ENCODE measurements at places on chromosomes 1 and 21.

- no peak for DNase-seq
Observed at GRCh38 chr1:92762355-92762754, 22.6 kb downstream of the EVI5 start.

GRCh38 chr1:230938924-230939368 is 39.7 kb downstream of the TTC13 start:
- no peak for DNase-seq

GRCh38 chr1:236281198-236281653 is 532 bp downstream of the ERO1B start:
- DNase-seq = peak; percentile 18

DNA sequence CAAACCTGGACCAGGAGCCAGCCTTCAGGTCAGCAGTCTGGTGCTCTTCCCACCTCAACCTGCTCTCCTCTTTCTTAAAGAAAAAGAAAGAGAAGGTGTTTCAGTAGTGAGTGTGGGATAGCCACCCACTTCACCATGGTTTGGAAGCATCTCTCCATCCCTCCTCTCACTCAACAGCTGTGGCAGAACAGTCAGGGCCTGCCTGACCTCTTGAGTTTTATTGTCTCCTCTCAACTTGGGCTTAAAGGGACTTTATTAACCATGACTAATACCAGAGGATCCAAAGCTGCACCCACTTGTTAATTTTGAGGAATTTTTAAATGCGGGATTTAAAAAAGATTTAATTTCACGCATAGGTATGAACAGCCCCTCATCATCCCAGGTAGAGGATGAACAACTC is 570 bp upstream of the VASH2 start:
- no peak for DNase-seq

DNA sequence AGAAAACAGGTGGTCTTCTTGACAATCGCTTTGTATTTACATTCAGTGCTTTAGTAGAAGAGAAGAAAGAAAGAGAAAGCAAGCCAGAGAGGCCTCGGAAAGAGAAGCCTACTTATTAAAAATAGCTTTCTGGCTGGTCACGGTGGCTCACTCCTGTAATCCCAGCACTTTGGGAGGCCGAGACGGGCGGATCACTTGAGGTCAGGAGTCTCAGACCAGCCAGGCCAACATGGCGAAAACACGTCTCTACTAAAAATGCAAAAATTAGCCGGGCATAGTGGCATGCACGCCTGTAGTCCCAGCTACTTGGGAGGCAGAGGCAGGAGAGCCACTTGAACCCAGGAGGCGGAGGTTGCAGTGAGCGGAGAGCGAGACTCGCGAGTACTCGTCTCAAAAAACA is 1.8 kb upstream of the SLC19A2 start:
- DNase-seq = no peak

DNA sequence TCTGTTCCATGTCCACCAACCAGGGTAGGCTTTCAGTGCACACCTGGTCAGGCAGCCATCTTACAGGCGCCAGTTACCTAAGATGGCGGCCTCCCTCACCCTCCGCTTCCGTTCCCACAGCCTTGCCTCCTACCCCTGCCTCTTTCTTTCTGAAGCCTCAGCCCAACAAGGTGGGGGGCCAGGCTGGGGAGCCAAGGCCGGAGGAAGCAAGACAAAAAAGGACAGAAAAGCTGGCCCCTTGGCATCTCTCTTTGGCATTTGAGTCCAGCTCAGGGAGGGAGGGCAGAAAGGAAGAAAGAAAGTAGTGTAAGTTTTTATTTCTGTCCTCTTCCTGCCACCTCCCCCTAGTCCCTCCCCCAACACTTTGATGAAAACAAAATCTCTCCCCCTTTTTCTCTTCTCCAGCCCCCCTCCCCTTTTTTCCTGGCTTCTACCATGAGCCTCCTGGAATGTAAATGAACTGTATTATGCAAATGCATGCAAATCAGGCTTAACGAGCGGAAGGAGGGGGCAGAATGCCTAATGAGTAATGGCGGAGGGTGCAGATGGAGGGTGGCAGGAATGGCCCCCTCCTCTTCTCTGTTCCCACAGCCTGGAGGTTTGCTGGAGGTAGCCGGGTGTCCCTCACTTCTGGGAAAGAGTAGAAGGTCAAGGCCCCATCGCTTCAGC is 43.8 kb downstream of the RHBG start:
- no peak for DNase-seq

- DNase-seq = no peak
Observed at GRCh38 chr1:72060466-72061245, 221.7 kb downstream of the NEGR1 start.

GRCh38 chr1:237042892-237043576 is 1.1 kb downstream of the RYR2 start:
- DNase-seq = no peak

GRCh38 chr1:94873520-94874351 is 53.2 kb downstream of the CNN3 start:
- DNase-seq = no peak

- DNase-seq = no peak
Observed at GRCh38 chr1:159100589-159100988, 24.0 kb upstream of the AIM2 start.

GRCh38 chr1:56578963-56579875 is at the start of gene PLPP3:
Gene PLPP3 (minus strand): TSS chr1:56579563. CDS start chr1:56579016, 547 bp downstream.
- no peak for DNase-seq

DNA sequence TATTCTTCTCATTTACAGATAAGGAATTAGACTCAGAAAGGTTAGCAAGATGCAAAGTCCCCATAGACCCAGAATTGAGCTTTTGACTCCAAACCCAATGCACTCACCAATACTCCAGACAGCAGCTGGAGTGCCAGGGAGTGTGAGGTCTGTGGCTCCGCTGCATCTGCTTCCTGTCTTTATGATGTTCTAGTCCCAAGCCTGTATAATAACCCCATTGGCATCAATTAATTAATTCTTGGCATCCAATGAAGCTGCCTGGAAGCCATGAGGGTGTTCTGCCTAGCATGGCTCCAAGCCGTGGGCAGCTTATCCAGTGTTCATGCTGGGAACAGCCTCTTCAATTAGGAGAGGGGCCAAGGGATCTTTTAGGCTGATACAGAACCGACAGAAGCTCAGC is 188.7 kb downstream of the GIPC2 start:
- no peak for DNase-seq

- no peak for DNase-seq
Observed at GRCh38 chr1:179549368-179549700, 26.4 kb downstream of the NPHS2 start.

DNA sequence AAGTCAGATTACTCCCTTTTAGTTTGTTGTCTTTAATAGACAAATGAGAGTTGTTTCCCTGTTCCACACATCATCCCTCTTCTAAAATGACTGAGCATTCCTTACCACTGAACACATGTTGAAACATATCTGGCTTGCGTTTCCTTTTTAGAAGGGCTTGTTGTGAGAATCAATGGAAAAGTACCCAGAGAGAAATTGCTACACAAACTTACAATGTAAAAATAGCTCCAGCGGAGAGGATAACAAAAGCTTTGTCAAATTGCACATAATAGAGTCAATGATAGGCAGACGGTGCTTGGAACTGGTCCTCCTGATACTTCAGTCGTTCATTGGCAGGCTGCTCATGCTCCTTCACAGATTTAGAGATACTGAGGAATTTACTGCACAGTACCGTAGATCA is 123.9 kb downstream of the CYYR1 start:
- no peak for DNase-seq

GRCh38 chr1:33338048-33338439 is 17.1 kb upstream of the A3GALT2 start:
- no peak for DNase-seq

GRCh38 chr1:9651565-9652378 is at the start of gene PIK3CD:
Gene PIK3CD (plus strand): TSS chr1:9651731. CDS start chr1:9710456, 58,725 bp downstream.
- DNase-seq = peak; percentile 29

GRCh38 chr1:160814856-160815255 is 18.9 kb downstream of the LY9 start:
- no peak for DNase-seq

GRCh38 chr1:234573711-234574299 is 36.2 kb downstream of the IRF2BP2 start:
- no peak for DNase-seq

DNA sequence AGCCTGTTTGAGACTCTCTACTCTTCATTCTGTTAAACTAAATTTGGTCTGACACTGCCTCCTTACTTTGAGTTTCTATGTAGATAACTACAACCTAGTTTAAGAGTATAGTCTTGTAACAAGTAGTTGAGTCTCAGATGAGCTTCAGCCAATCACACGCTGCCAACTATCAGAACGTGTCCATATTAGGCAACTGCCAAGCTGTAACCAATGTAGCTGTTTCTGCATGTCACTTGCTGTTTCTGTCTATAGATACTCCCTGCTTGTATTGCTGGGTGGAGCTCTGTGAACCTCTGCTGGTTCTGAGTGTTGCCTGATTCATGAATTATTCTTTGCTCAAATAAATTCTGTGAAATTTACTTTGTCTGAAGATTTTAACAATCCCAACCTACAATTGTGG is 452.6 kb upstream of the NR5A2 start:
- no peak for DNase-seq

DNA sequence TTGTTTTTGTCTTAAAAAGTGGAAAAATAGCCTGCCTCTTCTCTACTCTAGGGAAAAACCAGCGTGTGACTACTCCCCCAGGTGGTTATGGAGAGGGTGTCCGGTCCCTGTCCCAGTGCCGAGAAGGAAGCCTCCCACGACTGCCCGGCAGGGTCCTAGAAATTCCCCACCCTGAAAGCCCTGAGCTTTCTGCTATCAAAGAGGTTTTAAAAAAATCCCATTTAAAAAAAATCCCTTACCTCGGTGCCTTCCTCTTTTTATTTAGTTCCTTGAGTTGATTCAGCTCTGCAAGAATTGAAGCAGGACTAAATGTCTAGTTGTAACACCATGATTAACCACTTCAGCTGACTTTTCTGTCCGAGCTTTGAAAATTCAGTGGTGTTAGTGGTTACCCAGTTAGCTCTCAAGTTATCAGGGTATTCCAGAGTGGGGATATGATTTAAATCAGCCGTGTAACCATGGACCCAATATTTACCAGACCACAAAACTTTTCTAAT is 35.0 kb upstream of the TDRD10 start:
- DNase-seq = no peak

- no peak for DNase-seq
Observed at GRCh38 chr1:186179231-186179630, 195.8 kb downstream of the TPR start.

DNA sequence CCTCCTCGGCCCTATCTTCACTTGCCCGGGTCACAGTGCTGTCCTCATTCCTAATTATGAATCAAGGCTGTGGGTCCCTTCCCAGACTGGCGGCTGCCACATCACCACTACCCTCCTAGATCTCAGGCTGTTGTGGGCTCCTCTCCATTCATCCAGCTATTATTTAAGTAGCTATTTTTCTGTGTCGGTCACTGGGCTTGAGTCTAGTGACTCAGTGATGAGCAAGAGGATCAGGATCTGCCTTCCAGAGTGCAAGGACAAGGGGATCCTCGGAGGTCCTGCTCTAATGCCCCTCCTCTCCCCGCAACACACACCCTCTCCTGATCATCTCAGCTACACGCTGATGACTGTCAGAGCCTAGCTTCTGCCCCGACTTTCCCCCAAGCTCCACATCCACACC is 34.1 kb downstream of the CDCP2 start:
- DNase-seq = no peak

DNA sequence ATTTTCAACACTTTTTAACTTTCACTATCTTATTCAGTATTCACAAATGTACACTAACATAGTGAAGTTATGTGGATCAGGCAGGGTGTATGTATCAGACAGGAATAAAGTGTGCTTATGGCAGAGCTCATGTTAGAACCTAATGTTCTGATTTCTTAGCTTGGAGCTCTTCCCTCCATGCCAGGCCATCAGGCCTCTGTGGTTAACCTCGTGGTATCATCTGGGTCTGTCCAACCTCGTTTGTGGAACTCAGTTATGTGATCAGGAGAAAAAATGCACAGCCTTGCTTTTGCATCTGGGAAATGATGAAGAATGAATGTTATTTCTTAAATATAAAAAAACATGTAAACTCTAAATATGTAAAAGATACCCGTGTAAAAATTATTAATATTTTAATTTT is 86.9 kb downstream of the MPZL1 start:
- DNase-seq = no peak

DNA sequence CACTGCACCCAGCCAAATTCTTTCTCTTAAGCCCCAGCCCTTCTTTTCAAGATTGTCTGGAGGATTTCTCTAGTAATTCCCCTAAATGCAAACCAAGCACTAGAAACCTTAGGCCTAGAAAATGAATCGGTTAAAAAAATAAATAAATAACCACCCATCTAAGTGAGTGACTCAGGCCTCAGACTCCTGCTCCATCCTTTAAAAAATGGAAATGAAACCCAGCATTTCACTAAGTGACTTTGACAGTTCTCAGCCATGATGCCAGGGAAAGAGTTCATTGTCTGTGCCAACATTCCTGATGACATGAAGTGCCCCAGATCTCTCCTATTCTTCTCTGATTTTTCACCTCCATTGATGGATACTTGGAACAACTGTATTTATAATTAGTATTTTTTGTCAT is 415.2 kb upstream of the DAB1 start:
- DNase-seq = no peak

GRCh38 chr1:200610846-200611245 is 9.7 kb downstream of the KIF14 start:
- no peak for DNase-seq

- DNase-seq = no peak
Observed at GRCh38 chr1:111909030-111909429, 80.4 kb downstream of the KCND3 start.

GRCh38 chr1:193940176-193940575 is 753.8 kb upstream of the B3GALT2 start:
- no peak for DNase-seq

DNA sequence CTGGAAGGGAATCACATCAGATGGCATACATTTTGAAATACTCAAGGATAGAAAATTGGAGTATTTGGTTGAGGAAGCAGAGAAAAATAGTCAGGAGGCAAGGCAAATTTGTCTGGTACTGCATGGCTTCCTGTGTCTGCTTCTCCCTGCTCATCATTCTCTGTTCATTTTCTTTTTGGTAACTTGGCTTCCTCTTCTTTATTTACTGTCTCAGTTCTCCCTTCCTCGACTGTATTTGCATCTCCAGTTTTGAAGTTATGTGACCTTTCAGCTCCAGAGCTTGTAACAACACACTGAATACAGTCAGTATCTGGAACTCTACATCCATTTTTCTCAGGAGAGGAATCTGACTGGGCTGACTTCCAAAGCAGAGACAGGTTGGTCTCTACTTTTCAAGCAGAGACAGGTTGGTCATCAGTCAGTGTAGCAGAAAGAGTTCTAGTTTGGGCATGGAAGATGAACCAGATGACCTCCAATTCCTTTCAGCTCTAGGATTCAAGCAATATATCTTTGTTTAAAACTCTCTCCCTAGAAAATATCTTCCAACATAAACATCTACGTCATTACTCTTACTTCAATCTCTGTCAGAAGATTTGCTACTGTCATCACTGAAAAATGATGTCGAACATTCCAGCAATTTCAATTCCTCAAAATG is 571.2 kb downstream of the ADGRL2 start:
- no peak for DNase-seq

GRCh38 chr1:22615886-22616285 is 20.5 kb upstream of the C1QA start:
- DNase-seq = no peak

DNA sequence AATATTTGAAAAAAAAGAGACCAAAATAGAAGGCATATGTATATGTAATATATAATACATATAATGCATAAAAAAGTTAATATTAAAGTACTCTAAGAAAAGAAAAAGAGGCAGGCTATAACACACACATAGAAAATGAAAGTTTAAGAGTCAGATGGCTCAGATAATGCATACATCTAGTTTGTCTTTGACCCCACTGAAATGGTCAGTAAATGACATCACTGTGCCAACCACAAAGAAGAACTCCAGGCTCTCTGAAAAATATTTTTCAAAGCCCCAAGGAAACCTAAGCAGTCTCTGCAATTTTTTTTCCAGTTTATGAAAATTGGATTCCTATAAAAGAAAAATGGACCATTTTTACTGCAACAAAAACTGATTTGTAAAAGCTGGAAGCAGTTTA is 55.4 kb upstream of the SCYL3 start:
- no peak for DNase-seq

Measured in effector CD8-positive, alpha-beta T cell (primary cell).